ENCODE measurements at places on chromosomes 3 and 15.

DNA sequence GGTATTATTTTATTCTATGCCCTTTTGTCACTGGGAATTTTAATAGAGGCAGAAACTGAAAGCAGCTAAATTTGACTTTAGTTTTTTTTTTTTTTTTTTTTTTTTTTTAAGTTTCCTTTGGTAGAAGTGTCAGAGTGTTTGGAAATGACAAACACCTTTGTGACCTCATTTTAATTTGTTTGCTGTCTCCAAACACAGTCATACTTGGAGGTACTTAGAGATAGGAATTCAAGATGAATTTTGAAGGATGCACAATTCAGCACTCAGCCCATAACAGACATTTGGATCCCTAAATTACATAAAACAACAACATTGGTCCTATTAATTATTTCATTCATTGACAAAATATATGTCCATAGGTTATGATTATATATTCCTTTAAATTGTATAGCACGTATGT is 43.4 kb upstream of the NAALADL2 start:
- no peak for DNase-seq

DNA sequence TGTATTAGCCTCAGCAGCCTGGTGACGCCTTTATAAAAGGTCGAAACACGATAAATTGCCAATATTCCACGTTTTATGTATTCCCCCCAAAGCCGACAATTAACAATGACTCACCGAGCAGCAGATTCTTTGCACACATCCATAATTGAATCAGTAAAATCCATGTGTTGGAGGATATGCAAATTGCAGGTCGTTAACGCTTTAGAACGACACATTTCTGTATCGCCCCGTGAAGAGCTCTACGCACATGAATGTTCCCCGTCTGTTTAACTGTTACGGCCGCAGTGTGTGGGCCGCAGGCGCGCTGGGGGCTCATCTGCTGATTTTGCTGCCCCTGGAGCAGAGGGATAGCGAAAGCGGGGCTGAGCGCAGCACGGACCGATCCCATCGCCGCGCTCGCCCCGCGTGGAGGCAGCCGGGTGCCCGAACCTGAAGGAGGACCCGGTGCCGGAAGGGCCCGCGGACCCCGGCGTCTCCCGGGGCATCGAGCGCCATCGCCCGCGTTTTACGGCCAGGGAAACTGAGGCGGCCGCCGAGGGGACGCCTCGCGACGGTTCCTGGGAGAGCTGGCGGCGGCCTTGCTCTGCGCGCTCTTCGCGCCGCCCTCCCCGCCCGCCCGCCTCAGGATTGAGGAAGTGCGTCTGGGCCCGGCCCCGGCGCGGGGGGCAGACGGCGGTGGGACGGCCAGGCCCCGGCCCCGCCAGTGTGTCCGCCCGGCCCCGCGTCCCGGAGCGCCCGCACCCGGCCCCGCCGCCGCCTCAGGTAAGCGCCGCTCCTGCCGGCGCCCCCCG is at the start of gene LRRK1:
Gene LRRK1, plus strand, starts transcription at position 668 of the 791 bp plus-strand sequence. CDS start 5,276 bp downstream, outside the sequence.
- peak; percentile 92 for DNase-seq

DNA sequence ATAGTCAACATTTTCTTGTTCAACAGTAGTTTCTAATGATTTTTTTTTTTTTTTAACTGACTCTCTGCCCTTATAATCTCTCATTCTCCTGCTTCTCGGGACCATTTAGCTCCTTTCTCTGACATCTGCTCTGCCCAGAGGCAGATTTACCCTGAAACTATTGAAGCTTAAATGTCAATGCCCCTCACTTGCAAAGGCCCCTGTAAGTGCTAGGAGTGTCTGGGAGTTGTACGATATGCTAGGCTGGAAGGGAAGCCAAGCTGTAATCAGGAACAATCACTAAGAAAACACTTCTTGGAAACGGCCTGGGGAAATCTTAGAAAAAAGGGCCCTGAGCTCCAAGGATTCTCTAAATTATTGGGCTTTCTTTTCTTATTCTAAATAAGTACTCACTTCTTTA is 5.8 kb upstream of the PLOD2 start:
- no peak for DNase-seq

- DNase-seq: no peak
These were observed 1072.1 kb downstream of the OTOL1 start for GRCh38 chr3:162568706-162569105.

DNA sequence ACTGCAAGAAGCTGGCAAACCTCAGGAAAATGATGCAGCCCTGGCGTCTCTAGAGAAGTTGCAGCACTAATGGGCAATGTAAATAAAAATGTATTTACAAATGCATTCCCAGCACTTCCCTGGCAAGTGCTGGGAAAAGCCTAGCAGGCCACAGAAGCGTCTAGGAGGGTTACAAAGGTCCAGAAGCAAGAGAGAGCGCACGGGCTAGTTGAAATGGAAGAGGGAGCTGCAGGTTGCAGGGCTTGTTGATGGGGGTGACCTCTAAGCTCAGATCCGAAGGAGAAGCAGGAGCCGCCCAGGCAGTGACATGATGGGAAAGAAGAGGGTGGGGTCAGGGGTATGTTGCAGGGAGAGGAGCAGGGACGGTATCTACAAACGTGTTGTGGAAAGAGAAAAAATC is 2.7 kb upstream of the KNL1 start:
- no peak for DNase-seq

DNA sequence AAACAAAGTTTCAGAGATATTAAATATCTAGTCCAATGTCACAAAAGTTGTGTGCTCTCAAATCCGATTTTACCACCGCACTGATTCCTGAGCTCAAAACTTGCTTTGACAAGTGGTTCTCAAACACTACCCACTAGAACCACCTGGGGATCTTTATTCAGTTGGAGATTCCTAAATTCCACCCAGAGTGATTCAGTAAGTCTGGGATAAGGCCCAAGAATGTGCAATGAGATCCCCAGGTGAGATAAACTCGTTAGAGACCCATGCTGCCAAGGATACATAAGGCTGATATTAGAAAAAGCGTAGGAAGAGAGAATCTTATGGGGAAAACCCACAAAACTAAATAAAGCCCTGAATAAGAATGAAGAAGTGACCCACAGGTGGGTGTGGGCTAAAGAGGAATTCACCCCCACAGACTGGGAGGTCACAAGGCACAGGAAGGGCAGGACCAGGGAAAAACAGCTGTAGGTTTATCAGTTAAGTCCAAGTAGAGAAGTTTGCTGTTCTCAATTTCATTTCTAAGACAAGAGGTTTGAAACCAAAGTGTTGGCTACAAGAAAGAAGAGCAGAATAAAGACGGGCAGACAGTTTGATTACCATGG is 11.5 kb upstream of the RPS17 start:
- DNase-seq: peak; percentile 73

DNA sequence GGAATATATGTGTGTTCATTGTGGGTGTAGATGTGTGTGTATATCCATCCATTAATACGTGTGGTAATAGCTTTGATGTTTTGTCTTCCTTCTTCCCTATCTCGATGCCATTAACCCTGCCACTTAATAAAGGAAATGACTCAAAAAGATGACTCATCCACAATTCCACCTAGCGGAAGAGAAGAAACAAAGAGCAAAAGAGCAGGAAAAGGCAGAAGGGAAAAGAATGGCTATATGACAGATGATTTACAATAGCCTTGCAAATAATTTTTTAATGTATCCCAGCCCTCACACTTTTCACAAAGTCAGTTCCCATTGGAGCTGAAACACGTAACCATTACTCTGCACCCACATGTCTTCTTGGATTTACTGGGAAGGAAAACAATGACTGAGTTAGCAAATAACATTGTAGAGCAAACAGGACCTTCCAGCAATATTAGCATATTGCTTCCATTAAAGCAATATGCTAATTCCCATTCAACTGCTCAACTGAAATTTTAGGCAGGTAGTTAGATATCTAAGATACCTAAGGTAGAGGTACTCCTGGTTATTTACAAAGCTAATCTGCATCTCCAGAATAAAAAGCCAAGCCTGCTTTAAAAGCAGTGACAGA is 197.2 kb downstream of the KCNAB1 start:
- DNase-seq: peak; percentile 65

- no peak for DNase-seq
These were observed 188.9 kb upstream of the MEIS2 start for GRCh38 chr15:37289109-37289765.

DNA sequence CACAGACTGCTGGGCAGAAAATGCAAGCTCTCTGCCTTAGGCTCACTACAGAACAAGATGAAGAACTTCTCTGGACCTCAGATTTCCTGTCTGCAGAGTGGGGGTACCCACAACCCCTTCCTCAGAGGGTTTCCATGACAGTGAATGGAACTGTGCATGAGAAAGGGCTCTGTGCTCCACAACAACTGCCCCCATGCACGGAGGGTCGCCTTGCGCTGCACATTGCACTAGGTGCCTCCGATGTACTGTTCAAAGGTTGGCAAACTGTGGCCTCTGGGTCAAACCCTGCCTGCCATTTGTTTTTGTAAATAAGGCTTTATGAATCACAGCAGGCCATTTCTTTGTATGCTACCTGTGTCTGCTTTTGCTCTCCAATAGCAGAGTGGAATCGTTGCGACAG is 172.0 kb downstream of the RAB11A start:
- no peak for DNase-seq

DNA sequence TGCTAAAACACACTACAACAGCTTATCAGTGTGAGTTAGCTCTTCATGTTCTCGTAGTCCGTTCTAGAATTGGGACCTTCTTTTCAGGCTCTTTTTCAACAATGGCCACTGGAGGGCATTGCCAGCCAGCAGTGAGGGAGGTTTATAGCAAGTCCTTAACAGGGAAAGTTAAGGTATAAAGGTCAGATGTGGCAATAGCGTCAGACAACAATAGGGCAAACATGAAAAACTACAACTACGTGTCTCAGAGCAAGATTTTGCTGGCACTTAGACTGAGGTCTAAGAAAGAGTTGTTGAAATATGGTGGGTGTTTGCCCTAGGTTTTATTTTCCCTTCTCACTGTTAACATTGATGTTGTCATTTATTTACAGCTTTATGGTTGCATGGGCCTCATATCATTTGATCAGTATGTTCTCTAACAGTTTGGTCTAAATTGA is 161.4 kb downstream of the GMNC start:
- peak; percentile 27 for DNase-seq

DNA sequence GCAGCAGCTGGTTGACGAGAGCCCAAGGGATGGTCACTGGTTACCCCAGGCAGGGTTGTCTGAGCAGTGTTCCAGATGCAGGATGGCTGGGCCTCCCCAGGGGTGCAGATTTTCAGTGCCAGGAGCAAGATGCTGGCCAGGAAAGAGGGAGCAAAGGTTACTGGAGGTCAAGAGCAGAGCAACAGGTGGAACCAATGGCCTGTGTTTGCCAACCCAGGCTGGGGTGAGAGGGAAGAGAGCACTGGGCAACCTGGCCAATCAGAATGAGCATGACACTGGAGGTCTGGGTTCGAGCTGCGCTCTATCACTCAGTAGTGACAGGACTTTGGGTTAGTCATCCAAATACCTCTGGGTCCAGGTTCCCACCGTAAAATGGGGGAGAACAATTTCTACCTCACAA is 90.6 kb upstream of the TLE3 start:
- no peak for DNase-seq

GRCh38 chr15:80183886-80184285 is 31.1 kb downstream of the FAH start:
- no peak for DNase-seq

DNA sequence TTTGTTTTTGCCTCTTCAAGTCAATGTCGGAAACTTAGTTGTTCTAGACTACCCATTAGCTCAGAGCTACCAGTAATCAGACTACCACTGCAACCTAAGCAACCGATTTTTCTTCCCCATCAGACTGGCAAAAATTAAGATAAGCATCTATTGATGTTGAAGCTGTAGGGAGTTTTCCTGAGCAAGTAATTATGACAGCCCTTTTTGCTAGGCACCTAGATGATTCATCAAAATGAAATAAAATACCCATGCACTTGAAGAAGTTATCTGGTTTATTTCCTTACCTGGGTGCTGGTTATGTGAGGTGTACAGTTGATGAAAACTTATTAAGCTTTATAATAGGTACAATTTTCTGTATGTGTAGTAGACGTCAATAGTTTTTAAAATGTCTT is 554 bp upstream of the COMMD4 start:
- DNase-seq: no peak

GRCh38 chr3:126866175-126866759 is 116.6 kb upstream of the PLXNA1 start:
- no peak for DNase-seq

GRCh38 chr3:63042833-63043232 is 167.6 kb upstream of the CADPS start:
- DNase-seq: no peak

DNA sequence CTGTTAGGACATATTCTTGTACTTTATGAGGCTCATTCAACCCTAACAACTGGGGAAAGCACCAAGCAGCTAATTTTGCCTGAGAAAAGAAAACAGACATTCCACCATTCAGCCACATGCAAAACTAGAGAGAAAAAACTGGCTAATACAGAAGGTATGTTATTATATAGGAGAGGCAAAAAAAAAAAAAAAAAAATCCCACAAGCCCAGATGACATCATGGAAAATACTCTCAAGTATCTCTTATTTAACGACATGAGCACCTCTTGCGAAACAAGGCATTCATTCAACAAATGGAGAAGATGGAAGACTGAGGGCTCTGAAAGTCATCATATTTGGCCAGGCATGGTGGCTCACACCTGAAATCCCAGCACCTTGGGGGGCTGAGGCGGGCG is 61.5 kb downstream of the PRICKLE2 start:
- no peak for DNase-seq

DNA sequence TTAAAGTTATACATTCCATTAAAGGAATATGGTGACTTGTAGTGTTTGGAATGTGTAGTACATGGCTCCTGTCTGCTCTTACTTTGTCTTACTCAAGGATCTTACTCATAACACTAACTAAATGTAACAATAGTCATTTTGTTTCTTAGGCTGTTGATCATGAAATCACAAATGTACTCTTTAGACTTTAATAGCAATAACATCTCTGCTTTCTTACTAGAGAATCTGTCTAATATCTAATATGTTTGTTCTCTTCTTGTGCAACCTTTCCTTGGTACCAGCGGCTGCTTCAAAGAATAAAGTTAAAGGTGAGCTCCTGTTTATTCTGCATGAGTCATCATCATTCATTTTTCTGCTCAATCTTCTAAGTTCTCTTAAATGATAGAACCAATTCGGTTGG is 767.5 kb downstream of the CADM2 start:
- no peak for DNase-seq

- no peak for DNase-seq
These were observed 113.8 kb downstream of the PPM1L start for GRCh38 chr3:160869825-160870224.

DNA sequence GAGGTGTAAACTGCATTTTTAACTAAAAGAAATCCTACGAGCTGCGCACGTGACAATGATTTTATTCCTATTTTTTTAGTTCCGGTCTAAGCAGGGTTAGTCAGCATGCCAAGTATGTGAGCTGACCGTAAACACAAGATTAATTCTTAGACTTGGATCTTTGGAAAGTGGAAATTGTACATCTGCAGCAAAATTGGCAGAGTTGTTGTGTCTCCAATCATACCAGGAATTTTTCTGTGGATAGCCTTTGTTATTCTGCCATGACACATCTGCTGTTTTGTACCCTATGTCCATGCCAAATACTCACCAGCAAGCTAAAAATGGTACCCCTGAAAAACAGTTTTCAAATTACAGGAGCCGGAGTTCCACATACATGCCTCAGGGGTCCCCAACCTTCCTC is 562.5 kb downstream of the UNC13C start:
- no peak for DNase-seq

- no peak for DNase-seq
These were observed 6.0 kb downstream of the CCDC80 start for GRCh38 chr3:112634786-112635541.

- no peak for DNase-seq
These were observed 305.9 kb upstream of the UMPS start for GRCh38 chr3:124424396-124424795.

Data from suppressor macrophage treated with lipopolysaccharide for 1 hour (primary cell).